ENCODE measurements at places on chromosomes 4 and X.

- no peak for DNase-seq
Observed at GRCh38 chr4:17426222-17426621, 85.7 kb downstream of the QDPR start.

DNA sequence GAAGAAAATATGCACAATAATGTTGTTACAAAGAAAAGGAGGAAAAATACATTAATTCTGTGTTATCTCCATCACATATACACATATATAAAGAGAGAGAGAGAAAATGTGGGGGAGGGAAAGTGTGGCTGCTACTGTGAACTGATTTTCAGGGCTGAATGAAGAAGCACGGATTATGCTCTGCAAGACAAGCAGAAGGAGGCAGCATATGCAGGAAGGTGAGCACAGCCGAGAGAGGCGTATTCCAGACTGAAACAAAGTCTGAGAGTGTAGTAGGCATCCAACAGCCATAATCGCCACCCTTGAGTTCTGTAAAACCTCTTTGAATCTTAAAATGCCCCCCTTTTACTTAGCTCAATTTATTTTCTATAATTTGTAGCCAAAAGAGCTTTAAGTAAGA, 1081.8 kb upstream of the GRID2 start:
- DNase-seq, result no peak

DNA sequence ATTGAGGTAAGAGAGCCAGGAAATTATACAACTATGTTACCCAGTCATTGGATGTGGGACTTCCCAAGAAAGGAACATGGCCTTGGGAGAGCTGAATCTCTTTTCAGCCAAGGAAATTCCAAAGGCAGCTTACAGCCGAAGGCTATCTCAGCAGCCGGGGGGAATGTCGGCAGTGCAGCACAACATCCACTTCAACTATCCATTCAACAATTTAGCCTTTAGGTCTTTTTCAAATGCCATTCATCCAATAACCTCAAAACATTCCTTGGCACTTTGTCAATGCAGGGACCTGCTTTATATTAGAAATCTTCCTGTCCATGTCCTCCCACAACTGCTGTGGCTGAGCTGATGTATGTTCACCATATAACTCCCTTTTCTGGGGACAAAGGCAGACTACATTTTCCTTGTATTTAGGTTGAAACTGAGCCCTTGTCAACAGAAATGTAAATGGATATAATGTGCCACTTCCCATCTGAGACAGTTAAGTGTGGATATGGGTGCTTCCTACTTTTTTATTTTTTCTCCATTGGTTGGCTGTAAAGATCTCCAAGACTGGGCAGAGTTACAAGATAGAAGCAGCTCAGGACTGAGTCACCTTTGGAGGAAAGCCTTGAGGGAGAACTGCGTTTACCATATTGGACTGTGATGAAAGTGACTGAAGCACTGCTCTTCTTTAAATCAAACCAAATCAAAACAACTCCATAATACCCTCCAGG, 94.8 kb downstream of the GPRIN3 start:
- no peak for DNase-seq

DNA sequence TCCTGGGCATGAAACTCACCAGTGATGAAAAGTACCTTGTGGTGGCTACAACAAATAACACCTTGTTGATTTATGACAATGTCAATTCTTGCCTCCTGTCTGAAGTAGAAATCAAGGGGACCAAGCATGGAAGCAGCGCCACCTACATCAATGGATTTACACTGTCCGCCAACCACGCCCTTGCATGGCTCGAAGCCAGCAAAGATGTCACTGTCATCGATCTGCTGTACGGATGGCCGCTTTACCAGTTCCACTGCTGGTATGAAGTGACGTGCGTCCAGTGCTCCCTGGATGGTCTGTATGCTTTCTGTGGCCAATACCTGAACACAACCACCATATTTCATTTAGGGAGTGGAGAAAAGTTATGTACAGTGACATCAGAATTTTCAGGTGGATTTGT, 200.5 kb downstream of the NWD2 start:
- no peak for DNase-seq

GRCh38 chr4:152917543-152918395, 18.4 kb upstream of the FHDC1 start:
- DNase-seq, result no peak

DNA sequence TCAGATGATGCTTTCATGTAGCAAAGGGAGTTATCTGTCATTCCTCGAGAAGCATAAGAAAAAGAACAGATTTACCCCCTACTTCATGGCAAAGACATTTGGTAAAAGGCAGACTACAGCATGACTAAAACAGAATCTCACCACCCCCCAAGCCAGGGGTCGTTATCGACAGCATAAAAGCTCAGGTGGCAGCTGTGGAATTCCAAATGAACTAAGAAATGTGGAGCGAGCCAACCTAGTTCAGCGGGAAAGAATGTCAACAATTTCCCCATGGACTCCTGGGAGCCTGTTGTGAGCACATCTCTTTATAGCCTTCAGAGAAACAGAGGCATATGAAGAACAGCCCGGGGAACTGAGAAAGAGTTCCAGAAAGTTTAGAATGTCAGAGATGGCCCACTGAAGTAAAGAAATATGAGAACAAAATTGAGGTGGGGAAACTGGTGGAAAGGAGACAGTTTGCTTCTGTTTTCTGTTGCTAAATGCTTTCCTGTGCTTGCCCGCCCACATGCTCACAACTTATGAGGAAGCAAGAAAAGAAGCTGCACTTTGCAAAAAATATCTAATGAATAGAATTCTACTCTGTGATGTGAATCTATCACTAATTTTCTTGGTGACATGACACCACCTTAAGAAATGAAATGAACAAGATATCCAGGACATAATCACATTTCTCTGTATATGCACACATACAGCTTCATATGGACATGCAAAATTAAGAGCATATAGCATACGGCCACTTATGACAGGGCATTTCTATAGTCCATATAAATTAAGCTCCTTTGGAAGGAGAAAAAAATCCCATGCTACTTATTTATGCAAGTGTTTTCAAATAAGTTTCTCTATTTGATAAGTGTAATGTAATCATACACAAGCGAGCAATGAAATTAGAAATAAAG, 135.3 kb upstream of the MID1 start:
- DNase-seq, result no peak

DNA sequence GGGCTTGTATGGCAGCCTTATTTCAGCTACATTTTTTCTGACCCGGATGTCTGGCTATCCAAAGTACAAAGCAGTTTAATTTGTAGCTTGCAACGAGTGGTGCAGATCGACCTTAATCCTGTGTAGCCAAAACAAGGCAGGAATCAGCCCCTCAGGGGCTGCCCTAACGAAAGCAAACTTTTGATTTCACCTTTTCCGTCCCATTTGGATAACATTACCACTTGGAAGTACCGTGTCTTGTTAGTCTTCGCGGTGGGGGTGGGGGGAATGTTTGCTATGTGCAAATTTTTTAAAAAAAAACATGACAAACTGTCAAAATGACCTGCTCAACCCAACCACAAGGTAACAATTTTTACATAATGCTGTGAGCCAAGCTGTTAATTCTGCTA, 766 bp upstream of the DNAJB14 start:
- DNase-seq, result no peak

GRCh38 chr4:150970685-150971151, 44.4 kb downstream of the LRBA start:
- no peak for DNase-seq

- peak; percentile 8 for DNase-seq
Observed at GRCh38 chr4:73446336-73446938, 10.4 kb downstream of the AFP start.

DNA sequence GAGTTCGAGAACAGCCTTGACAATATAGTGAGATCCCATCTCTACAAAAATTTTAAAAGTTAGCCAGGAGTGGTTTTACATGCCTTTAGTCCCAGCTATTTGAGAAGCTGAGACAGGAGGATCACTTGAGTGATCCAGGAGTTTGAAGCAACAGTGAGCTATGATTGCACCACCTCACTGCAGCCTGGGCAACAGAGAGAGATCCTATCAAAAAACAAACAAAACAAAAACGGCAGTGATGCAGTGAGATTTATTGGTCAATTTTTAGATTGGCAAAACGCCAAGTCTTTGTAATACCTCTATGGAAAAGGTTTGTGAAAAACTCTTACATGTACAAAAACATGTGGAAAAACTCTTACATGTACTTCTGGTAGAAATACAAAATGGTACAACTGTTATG, 91.3 kb downstream of the PTPN13 start:
- no peak for DNase-seq

DNA sequence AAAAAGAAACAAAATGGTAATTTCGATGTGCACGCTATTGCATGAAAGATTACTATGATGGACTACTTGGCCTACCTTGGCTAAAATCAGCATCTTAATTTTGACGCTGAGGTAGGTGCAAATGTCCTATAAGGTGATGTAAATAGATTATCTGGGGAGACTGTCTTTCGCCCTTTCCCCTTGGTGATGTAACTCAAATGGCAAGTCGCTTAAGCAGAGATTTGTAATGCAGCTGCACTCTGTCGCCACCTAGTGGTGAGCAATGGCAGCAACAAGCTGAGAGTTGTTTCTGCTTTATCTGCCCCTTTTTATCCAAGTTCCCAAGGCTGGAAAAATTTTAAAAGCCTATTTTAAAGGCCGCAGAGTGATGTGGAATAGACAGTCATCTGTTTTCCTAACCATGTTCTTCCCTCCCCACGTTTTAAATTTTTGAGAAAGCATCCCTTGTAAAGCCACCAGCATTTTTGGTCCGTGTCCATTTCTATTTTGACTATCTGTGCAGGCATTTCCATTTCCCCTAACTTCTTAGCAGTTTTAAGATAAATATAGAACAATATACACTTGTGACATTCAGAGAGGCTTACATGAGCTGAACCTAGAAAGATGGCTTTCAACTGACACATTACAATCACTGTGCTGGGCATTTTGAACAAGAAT, 62.4 kb upstream of the PDLIM3 start:
- DNase-seq, result peak; percentile 1

DNA sequence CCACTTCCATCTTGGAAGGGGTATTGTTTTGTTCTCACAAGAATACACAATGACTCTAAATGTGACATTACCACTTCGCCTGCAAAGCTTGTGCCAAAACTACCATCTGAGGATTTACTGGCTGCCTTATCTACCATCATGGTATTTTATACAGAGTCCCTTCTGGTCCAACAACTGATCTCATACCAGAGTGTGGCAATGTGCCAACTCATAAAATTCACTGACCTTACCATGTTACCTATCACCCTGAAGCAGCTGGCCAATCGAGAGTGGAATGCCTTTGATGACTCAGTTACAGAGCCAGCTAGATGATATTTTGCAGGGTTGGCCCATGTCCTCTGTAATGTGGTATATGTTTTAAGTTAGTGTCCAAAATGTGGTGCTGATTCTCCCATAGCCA, 3.8 kb upstream of the SERPINA7 start:
- DNase-seq, result no peak

DNA sequence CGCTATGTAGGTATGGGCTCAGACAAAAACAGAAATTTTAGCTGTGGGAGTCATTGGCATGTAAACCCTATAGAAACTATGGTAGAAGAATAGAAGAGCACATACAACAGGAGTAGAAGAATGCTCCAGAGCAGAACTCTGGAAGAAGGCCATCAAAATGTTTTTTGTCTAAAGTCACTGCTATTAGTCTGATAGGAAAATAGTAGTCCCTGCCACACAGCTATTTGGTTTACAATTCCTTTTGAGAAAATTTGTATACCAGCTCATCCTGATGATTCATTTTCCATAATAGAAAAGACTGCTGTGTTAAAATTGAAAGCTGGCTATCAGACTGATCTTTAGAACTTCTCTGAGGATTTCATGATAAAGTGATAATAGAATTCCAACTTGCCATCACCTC, 32.8 kb upstream of the ADAD1 start:
- DNase-seq, result no peak

DNA sequence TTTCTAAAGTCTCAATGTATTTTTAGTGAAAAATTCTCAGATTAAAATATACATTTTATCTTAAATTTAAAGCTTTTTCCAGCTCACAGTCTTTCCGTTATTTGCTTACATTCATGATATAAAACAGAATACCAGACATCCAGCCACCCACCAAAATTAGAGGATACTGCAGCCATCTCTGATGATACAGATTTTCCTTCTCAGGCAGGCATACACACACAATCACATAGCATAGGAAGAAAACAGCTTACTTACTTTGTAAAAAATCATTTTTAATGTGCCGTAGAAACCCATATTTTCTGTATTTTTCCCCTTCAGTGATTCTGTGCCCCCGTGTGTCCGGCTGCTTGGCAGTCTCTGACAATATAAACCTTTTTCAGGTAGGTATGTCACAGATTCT, 183.7 kb downstream of the FBXW7 start:
- DNase-seq, result no peak

GRCh38 chr4:66273110-66273509, 602.8 kb upstream of the EPHA5 start:
- DNase-seq, result peak; percentile 54

DNA sequence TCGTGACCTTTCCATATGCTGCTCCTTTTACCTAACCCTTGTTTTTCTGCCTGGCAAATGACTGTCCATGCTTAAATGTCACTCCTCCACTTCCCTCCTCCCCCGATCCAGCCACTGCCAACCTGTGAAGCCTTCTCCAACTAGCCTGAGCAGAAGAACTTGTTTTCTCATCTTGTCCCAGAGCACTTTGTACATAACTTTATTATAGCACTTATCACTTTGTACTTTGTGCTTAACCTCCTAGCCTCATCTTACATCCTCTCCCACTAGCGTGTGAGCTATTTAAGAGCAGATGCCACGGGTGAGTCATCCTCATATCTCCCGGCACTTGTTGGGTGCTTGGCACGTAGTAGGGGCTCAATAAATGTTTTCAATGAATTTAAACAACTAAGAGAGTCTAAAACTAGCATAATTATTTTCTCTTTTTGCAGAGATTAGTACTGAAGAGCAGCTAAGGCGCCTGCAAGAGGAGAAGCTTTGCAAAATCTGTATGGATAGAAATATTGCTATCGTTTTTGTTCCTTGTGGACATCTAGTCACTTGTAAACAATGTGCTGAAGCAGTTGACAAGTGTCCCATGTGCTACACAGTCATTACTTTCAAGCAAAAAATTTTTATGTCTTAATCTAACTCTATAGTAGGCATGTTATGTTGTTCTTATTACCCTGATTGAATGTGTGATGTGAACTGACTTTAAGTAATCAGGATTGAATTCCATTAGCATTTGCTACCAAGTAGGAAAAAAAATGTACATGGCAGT, 46.9 kb downstream of the XIAP start:
- DNase-seq, result no peak

Measured in NCI-H510A (cell line).